Kidney epithelial cell (primary cell): ENCODE measurements at places on chromosomes 5 and 9. TPM values are rescaled to one million over a fixed set of nuclear protein-coding genes. Genes with fewer than 3 reads are reported as not detected.

DNA sequence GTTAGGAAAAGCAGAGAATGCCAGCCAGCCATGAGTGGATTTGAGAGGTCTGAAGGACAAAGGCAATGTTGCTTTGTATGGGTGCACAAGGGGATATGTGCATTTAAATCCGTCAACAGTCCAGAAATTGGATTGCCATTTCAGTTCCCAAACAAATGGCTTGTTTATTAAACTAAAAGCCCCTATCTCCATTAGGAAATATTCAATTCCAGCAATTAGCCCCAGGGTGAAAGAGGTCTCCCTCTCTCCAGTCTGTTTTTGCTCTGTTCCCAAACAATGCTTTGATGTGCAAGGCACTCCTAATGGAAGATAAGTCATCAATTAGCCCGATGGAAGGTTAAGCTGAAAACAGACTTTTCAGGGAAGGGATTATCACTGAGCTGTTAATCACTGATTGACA lies 101.3 kb downstream of the C9orf152 start:
- DNase-seq, result no peak

- no peak for DNase-seq
These were observed 894.9 kb upstream of the CTNND2 start for GRCh38 chr5:12799165-12799564.

- no peak for DNase-seq
These were observed 159.4 kb upstream of the SMARCA2 start for GRCh38 chr9:1855726-1856125.

Gene FRMD3
- 5.0 and 5.2 TPM in 2 replicates for total RNA-seq

Gene TEX48
- total RNA-seq, result not detected in 2 replicates

Gene PLK2
- 245 and 343 TPM in 2 replicates for total RNA-seq

- DNase-seq, result no peak
These were observed 4.8 kb upstream of the DPM2 start for GRCh38 chr9:127942216-127943010.

Gene PRRT1B
- total RNA-seq, result not detected in 2 replicates

GRCh38 chr9:89661391-89661949 lies 56.7 kb downstream of the GADD45G start:
- DNase-seq, result no peak

Gene SLC6A18
- not detected in 2 replicates for total RNA-seq

GRCh38 chr5:39759701-39760100 lies 334.9 kb upstream of the DAB2 start:
- DNase-seq, result no peak

- no peak for DNase-seq
These were observed 24.9 kb downstream of the SNX24 start for GRCh38 chr5:122870219-122870856.

GRCh38 chr9:21505425-21506179 lies 23.5 kb upstream of the IFNE start:
- DNase-seq, result peak; percentile 12

DNA sequence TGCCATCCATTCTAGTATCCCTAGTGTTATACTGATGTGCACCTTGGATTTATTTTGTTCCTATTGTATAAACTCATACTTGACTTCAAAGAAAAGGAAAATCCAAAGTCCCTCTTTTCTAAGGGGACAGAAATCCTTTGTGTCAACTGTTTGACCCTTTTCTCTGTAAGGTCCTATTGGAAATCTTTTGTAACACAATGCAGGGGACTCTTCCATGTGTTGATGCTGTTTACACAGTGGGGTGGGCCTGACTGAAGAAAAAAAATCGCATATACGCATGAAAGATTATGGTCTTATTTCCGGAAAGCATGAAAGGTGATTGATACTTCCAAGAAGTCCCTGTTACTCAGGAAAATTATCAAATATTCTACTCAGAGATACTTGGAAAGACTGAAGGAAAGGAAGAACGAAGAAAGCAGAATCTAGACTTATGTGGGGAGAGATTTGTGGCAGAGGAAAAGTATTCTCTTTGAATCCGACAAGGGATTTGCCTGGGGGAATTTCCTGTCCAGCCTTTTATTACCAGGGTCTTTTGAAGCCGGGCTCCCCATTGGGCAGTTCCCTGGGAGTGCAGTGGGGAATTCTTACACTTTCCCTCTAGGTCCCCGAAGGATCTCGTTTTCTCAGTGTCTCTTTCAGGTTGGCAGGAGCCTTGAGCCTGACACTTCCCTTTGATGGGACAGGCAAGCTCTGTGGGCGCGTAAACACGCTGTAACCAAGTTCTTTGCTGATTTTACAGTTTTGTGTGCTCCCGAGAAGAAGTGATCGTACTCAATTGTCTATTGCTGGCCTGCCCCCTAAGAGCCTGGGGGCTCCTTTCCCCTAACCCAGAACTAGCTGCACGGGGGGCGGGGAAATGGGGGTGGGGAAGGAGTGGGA lies 779 bp upstream of the VCAN start:
- no peak for DNase-seq

- no peak for DNase-seq
These were observed 124.9 kb upstream of the ICE1 start for GRCh38 chr5:5297432-5298067.

GRCh38 chr9:131567910-131568309 lies 22.6 kb downstream of the PRRT1B start:
- DNase-seq, result no peak

- DNase-seq, result no peak
These were observed 3.3 kb downstream of the LARP1 start for GRCh38 chr5:154758493-154758892.

- no peak for DNase-seq
These were observed 2.4 kb downstream of the ANXA6 start for GRCh38 chr5:151154931-151155774.

Gene OMD
- not detected in 2 replicates for total RNA-seq

Gene FAXDC2
- 0.62 and 2.6 TPM in 2 replicates for total RNA-seq

DNA sequence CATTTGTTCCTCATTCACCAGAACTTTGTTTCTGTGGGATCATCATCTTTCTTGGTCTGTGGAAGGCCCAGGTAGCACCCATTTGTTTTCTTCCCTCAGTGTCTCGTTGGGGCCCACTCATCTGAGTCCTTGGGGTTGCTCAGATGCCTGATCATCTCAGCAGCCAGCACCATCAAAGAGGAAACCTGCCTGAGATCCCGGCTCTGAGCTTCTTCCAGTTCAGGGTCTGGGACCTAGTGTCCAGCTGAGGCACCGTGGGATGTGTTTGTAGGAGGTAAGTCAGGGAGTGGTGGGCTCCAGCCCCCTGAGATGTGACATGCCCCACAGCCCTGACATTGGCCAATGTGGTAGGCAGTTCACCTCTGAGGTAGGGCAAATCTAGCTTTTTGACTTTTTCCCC lies 9.4 kb upstream of the CD180 start:
- no peak for DNase-seq

DNA sequence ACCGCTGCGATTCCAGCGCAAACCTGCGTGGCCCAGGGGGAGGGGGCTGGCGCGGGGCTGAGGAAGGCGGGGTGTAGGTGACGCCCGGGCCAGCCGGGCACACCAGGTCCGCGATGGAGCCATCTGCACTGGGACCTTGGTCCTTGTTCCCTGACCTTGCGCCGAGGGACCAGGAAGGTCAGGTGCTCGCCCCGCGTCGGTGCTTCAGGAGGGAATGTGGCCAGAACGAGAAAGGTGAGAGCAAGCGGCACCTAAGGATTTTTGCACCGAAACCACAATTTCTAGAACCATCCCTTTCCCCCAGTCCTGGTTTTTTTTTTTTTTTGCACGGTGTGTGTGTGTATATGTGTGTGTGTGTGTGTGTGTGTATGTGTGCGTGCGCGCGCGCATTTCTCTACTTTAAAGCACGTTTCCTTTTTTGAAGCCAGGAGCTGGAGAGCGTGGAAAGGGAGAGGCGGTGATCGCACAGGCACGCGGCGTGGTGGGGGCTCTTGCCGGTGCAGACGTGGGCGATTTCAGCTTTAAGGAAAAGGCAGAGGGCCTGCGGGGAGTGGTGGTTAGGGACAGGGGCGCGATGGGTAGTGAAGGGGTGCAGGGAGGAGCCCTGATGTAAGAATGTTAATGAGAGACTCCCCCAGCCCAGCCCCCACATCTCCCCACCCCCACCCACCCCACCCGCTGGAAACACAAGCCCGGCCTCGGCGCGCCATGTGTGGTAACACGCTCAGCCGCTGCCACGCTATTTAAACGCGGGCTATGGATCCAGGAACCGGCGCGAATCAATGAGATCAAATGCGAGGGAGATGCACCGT lies at the start of gene NPR3:
TSS of gene NPR3 (plus strand) at position 772 of the 812 bp plus-strand sequence. CDS start 456 bp downstream, outside the sequence.
- no peak for DNase-seq

GRCh38 chr5:180328296-180329137 lies 24.6 kb downstream of the GFPT2 start:
- DNase-seq, result no peak

DNA sequence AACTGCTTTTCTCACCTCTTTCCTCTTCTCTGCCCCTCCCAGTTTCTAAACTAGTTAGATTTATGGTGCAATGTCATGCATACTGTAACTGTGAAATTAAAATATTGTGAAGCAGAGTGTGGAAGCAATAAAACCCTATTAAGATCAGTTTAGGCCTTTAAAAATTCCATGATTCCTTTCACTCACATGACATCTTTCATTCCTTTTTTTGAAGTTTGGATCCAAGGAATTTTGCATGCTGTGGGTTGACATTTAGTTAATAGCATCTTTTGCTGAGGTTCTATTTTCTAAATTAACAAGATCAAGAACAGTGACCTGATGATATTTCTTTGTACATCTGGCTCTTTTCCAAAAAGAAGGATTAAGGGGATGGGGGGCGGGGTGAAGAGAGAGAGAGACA lies 13.7 kb downstream of the FOXD1 start:
- no peak for DNase-seq

DNA sequence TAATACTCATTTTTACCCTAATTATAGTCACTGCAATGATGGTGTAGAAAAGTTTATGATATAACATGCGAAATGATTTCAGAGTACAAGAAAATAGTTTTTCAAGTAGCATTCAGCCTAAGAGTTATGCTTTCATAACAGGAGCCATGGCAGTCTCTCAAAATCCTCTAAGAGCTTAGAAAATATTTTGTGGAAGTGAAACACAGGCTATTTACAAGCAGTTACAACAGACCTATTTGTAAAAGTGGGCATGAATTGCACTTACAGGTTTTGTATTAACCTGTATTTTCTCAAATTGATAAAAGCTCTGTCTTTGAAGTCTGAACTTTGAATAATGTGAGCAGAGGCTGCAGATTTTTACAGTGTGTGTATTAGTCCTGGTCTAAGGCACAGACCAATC lies 523.3 kb downstream of the LRRC70 start:
- no peak for DNase-seq

GRCh38 chr5:90949469-90950358 lies 391.1 kb downstream of the ADGRV1 start:
- no peak for DNase-seq

GRCh38 chr5:133994297-133994989 lies 10.3 kb downstream of the VDAC1 start:
- no peak for DNase-seq

Gene IQGAP2
- 4.0 and 11.7 TPM in 2 replicates for total RNA-seq

DNA sequence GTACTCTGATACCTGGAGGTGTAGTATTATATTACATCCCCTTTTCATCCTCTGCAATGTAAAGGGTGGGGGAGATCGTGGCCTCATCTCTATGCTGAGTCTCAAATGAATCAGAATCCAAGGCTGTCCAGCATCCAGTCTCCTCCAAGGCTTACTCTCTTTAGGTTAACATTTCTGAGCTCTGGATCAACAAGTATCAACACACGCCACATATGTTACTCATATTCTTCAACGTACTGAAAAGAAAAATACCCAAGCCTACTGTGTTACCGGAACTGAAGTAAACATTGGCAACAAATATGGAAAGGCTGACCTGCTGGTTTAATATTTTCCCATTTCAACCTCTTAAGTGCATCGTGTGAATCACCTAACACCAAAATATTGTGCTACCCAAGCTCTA lies 241.8 kb downstream of the GAS1 start:
- DNase-seq, result no peak

- no peak for DNase-seq
These were observed 18.1 kb upstream of the ZFR start for GRCh38 chr5:32462618-32463017.

GRCh38 chr5:150469718-150470469 lies 20.4 kb upstream of the RPS14 start:
- DNase-seq, result peak; percentile 92

- peak; percentile 98 for DNase-seq
These were observed 40.2 kb downstream of the RCL1 start for GRCh38 chr9:4832786-4833579.

Gene SH3GL2
- 3.5 TPM in 2 replicates for total RNA-seq

DNA sequence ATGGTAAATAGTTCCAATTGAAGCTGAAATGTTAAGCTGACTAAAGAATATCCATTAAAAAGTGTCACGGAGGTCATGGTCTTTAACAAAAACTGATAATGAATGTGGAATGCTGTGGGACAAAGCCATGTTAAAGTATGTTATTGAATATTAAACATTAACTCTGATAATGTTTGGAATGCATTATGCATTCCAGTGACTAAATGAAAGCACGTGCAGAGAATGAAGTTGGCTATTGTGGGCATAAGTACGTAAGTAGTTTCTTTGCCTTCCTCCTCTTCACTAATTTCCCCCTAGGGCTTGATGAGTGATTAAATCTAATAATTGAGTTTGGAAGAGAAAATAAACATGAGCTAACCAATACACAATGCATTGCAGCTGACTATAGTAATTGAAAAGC lies 640.4 kb upstream of the CDH10 start:
- no peak for DNase-seq

GRCh38 chr9:93620041-93620506 lies 43.7 kb downstream of the PHF2 start:
- DNase-seq, result no peak

- no peak for DNase-seq
These were observed 1915.7 kb upstream of the CDH9 start for GRCh38 chr5:28954074-28954473.

Gene FGFR4
- 16.4 and 34.5 TPM in 2 replicates for total RNA-seq

Gene SPINK4
- total RNA-seq, result not detected in 2 replicates

DNA sequence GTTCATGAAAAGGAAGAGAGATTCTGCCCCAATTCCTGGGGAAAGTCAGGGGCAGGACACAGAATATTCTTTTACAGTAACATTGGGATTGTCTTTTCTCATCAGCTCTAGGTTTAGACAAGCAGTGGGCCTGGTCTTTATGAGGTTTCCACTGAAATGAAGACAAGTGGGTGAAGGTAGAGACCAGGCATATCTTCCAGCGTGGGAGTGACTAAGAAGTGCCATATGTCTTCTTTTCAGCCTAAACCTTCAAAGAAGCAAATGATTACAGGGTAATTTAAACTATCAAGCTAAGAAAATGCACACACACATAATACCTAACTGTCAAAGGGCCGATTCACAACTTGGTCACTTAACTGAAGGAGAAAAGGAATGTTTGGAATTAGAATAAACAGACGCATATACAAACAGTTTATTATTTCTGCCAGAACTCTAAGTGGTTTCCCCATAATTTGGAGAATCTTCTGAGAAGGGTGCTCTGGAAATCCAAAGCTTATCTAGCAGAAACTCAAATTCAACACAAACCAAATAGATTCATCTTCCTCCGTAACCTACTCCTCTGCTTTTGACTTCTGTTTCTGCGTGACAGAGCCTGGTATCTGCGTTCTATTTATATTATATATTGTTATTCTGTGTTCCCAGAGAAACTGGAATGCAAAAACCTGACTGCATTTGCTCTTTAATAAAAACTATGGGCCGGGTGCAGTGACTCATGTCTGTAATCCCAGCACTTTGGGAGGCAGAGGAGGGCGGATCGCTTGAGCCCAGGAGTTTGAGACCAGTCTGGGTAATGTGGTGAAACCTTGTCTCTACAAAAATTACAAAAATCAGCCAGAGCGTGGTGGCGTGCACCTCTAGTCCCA lies 22.0 kb upstream of the TEK start:
- no peak for DNase-seq

- peak; percentile 74 for DNase-seq
These were observed 341.1 kb downstream of the ZSWIM6 start for GRCh38 chr5:61673007-61673735.

Gene TXNDC15
- 20.8 and 34.5 TPM in 2 replicates for total RNA-seq

- DNase-seq, result no peak
These were observed 92.2 kb upstream of the SLC30A5 start for GRCh38 chr5:69001627-69002026.

Gene PCDHB7
- 0.96 and 1.5 TPM in 2 replicates for total RNA-seq
